Karpas-422 (cell line): ENCODE measurements at places on chromosomes 11 and 22. TPM values are rescaled to one million over a fixed set of nuclear protein-coding genes. Genes with fewer than 3 reads are reported as not detected.

DNA sequence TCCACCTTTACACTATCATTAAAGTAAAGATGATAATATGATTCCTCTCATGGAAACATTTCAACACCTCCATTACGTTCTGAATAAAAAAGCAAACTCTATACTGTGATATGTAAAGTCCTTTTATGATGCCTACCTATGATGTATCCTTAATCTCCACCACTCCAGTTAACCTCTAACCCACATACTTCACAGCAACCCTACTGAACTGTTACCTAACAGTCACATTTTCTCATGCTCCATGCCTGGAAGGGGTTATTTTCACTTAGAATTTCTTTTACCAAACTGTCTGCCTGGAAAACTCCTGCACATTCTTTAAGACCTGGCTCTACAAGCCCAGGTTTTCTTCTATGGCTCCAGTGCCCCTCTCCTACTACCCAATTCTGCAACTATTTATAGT lies 129.1 kb downstream of the FCHSD2 start:
- no peaks in the 10 kb centered on the region for H3K27me3 ChIP-seq
- H3K27ac ChIP-seq = no peak overlapping the region
- H3K36me3 ChIP-seq = peaks cover 75% of the 10 kb centered on the region
- DNase-seq = no peak
- no peaks in the 10 kb centered on the region; the same call in 1 of the 2 replicates for H3K4me1 ChIP-seq

- no peaks in the 10 kb centered on the region for H3K27me3 ChIP-seq
- no peaks in the 10 kb centered on the region; the same call in 1 of the 2 replicates for H3K4me1 ChIP-seq
- no peak for DNase-seq
- no peaks in the 10 kb centered on the region for H3K36me3 ChIP-seq
- no peak overlapping the region for H3K4me3 ChIP-seq
- no peak overlapping the region for H3K27ac ChIP-seq
Observed at GRCh38 chr11:1772270-1773130, 8.8 kb upstream of the CTSD start.

DNA sequence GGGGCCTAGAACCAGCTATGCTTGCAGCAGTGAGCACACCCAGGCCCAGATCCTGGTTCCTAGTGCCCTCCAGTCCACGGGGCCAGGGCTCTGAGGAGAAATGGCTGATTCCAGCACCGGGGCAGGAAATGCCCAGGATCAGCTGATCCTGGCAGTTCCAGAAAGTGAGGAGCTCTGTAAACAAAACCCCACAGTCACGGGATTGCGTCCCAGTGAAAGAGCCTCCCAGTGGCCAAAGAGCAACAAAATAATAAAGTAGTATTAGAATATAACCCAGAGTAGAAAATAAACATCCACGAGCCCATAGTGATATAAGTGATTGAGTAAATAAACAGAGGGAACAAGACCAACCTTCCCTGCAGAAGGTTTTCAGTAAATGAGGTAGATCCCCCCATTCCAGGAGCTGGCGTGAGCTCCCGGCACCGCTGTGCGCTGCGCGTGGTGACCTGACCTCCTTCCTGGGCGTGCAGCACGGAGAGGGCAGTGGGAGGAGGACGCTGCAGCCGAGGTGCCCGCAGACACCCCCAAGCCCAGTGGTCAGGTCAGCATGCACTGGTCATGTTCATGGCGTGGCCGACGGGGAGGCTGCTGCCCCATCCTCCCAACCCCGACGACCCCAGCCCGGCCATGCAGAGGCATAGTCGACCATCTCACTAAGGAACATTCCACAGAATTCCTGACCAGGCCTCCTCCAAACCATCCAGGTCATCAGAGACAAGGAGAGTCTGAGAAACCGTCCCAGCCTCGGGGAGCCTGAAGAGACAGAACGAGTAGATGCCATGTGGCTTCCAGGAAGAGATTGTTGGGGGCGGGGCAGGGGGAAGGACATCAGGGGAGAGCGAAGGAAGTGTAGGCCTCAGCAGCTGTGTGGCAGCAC lies 19.8 kb downstream of the PTDSS2 start:
- no peak for DNase-seq
- H3K4me3 ChIP-seq = no peak overlapping the region
- no peak overlapping the region for H3K27ac ChIP-seq
- H3K27me3 ChIP-seq = no peaks in the 10 kb centered on the region

DNA sequence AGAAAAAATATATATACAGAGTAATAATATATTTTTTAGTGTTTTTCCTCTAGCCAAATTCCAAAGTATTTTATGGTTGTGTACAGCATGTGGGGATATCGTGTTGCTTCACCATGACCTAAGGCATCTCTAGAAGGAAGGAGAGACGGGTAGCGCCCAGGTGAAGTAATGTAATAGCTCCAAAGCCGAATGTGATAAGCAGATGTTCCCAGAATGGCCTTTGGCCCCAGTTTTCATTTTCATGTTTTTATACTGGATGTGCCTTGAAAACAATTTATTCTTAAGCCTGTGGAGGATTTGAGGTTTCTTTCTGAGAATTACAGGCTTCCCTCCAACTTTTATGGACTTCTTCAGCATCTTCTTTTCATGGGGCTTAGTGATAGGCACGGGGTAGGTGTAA lies 587.9 kb upstream of the KIRREL3 start:
- H3K27ac ChIP-seq = no peak overlapping the region
- H3K27me3 ChIP-seq = no peaks in the 10 kb centered on the region
- no peaks in the 10 kb centered on the region for H3K4me1 ChIP-seq
- H3K4me3 ChIP-seq = no peak overlapping the region
- no peak for DNase-seq
- H3K36me3 ChIP-seq = no peaks in the 10 kb centered on the region

DNA sequence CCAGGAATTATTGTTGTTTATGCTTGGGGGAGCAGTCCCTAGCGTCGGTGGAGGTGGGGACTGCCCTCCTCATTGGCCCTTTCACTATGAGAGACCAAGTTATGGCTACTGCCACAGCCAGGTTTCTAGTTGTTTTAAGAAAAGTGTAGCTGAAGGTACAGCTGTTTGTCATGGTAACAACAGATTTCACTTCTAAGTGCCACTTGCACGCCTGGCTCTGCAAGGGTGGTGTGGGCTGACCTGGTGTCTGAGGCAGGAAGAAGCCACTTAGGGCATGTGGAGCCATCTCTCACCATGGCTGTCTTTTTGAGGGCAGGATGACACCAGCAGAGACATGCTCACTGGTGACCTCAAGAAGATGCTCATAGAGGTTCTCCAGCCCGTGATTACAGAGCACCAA lies 46.3 kb upstream of the MPEG1 start:
- H3K4me1 ChIP-seq = peaks cover 23% of the 10 kb centered on the region
- DNase-seq = no peak
- H3K27ac ChIP-seq = no peak overlapping the region
- no peaks in the 10 kb centered on the region for H3K36me3 ChIP-seq
- H3K4me3 ChIP-seq = no peak overlapping the region

- no peak overlapping the region for H3K27ac ChIP-seq
- H3K27me3 ChIP-seq = no peaks in the 10 kb centered on the region
- H3K4me3 ChIP-seq = no peak overlapping the region
- no peak for DNase-seq
Observed at GRCh38 chr22:17846326-17846992, 72.2 kb upstream of the BID start.

GRCh38 chr11:1825039-1825740 lies 9.6 kb upstream of the SYT8 start:
- no peaks in the 10 kb centered on the region for H3K36me3 ChIP-seq
- peak; percentile 81 for DNase-seq
- H3K27ac ChIP-seq = no peak overlapping the region
- no peaks in the 10 kb centered on the region for H3K27me3 ChIP-seq
- H3K4me3 ChIP-seq = no peak overlapping the region

- peaks cover 23% of the 10 kb centered on the region; the same call in 1 of the 2 replicates for H3K36me3 ChIP-seq
- H3K4me3 ChIP-seq = peak overlapping the region; percentile 87
- H3K27ac ChIP-seq = peak overlapping the region; percentile 78
Observed at GRCh38 chr11:47177229-47177845, 658 bp upstream of the ARFGAP2 start.

DNA sequence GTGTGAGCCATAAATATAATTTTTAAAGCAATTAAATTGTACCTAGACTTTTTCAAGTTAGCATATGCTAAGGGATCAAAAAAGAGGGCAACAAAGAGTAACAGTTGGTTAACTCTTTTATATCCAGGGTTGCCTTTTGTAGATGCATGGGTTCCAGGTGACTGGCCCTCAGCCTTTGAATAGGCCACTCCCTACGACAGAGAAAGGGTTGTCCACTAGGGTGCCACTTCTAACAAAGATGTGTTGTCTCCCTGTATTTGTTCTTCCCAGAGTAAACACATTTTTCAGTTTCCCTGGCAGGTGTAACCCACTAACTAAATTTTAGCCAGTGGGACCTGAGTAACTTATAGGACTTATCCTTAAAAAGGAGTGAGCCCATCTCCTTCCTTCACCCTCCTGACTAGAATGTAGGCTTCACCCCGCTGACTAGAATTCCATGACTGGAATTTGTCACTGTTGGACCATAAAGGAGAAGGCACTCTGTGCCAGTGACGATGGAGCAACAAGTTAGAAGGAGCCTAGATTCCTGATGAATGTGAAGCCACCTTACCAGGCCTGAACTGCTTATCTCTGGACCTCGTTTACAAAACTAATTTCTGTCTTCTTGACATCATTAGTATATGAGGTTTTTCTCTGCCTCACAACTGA lies 16.6 kb downstream of the TUG1 start:
- H3K36me3 ChIP-seq = no peaks in the 10 kb centered on the region
- H3K4me3 ChIP-seq = no peak overlapping the region
- no peak overlapping the region for H3K27ac ChIP-seq
- peak; percentile 38 for DNase-seq
- no peaks in the 10 kb centered on the region for H3K4me1 ChIP-seq

DNA sequence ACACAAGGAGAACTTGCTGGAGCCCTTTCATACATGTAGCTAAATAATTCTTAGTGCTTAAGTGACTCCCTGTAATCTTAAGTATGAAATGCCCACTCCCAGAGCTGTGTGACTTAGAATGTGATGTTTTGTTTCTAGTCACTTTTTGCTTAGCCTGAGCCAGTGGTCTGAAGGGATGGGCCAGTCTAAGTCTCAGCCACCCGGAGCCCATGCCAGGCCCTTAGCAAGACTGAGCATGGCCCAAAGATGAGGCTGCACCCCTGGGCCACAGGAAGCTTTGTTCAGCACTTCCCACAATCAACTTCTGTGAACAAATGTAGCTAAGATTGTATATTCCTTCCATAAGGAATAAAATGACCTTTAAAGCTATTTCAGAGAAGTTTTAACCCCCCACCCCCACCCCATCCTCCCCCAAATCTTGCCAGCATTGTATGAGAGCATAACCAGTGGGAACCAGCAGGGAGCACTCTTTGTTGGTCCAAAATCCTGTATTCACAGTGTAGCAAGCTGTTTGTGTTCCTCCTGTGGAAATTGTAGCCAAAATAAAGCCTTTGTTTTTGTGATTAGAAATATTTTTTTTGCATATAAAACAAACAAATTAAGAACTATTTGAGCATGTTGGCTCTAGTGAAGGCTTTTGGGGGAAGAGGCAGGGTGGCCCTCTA lies 73.8 kb upstream of the GAL start:
- H3K4me1 ChIP-seq = no peaks in the 10 kb centered on the region
- no peak overlapping the region for H3K4me3 ChIP-seq
- H3K36me3 ChIP-seq = peaks cover 51% of the 10 kb centered on the region
- no peak overlapping the region for H3K27ac ChIP-seq

GRCh38 chr11:72802822-72803221 lies 9.0 kb upstream of the STARD10 start:
- H3K4me3 ChIP-seq = no peak overlapping the region
- no peak overlapping the region for H3K27ac ChIP-seq
- no peak for DNase-seq
- H3K4me1 ChIP-seq = peaks cover 5% of the 10 kb centered on the region

GRCh38 chr11:86150847-86151173 lies 81.9 kb upstream of the PICALM start:
- H3K36me3 ChIP-seq = no peaks in the 10 kb centered on the region
- no peak overlapping the region for H3K4me3 ChIP-seq
- H3K27ac ChIP-seq = no peak overlapping the region
- no peak for DNase-seq
- peaks cover 42% of the 10 kb centered on the region for H3K4me1 ChIP-seq
- H3K27me3 ChIP-seq = no peaks in the 10 kb centered on the region

- no peaks in the 10 kb centered on the region for H3K4me1 ChIP-seq
- H3K36me3 ChIP-seq = no peaks in the 10 kb centered on the region
- no peak overlapping the region for H3K27ac ChIP-seq
- DNase-seq = no peak
- H3K4me3 ChIP-seq = no peak overlapping the region
Observed at GRCh38 chr22:27250886-27251285, 550.7 kb downstream of the MN1 start.

DNA sequence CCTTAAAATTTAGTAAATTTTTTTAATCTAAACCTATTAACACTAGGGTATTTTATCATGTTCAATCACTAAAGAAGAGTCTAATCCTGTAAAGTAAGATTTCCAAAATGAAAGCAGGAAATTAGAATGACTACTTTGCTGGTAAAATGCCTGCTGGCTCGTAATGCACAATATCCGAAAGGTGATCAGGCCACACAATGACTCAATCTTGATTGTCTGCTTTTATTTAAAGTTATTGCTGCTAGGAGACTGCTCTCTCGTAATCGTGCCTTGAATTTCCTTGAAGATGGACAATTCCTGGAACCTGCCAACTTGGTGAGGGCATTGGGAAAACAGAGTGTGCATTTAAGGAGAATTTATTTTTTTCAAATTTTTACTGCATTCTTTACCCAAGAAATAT lies 1786.5 kb upstream of the RAG2 start:
- H3K27me3 ChIP-seq = no peaks in the 10 kb centered on the region
- no peaks in the 10 kb centered on the region for H3K4me1 ChIP-seq
- no peaks in the 10 kb centered on the region for H3K36me3 ChIP-seq
- H3K27ac ChIP-seq = no peak overlapping the region

The TPP1 gene
- total RNA-seq = 41.5 and 45.5 TPM in 2 replicates

The LPXN gene
- total RNA-seq = 127 and 179 TPM in 2 replicates

The DDT gene
- 372 and 428 TPM in 2 replicates for total RNA-seq

The APOA5 gene
- total RNA-seq = not detected in 2 replicates

The TTC36 gene
- total RNA-seq = not detected in 2 replicates

The FJX1 gene
- total RNA-seq = not detected in 2 replicates

The CDON gene
- total RNA-seq = 0.36 and 2.1 TPM in 2 replicates

The MPZL3 gene
- 2.7 and 7.0 TPM in 2 replicates for total RNA-seq

The POLR2L gene
- total RNA-seq = 113 and 203 TPM in 2 replicates

The SCGB1C1 gene
- total RNA-seq = not detected in 2 replicates

The OR2D3 gene
- not detected in 2 replicates for total RNA-seq
